Endothelial cell (in vitro differentiated cells): ENCODE measurements at places on chromosomes 11 and 22. TPM values are rescaled to one million over a fixed set of nuclear protein-coding genes. Genes with fewer than 3 reads are reported as not detected.

DNA sequence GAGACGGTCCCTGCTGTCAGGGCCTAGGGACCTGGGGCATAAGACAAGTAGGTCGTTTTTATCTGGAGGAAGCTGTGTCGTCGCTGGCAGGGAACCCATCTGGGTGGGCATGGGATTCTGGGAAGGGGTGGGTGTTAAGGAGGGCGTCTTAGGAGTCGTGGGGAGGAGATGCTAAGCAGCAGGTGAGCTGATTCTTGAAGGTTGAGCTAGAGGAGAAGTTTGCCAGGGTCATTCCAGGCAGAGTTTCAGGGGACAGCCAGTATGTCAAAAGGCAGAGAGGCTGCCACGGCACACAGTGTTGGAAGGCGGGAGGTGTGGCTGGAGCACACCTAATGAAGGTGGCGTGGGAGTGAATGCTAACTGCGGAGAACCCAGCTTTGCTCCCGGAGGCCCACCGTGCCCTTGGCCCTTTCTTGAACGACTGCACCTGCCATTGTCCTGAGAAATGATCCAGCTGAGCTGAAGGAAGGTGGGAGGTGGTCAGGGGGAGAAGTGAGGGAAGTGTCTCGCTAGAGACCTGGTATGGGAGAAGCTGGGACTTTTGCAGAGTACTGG is 1.3 kb downstream of the FAM118A start:
- H3K27me3 ChIP-seq = peaks cover 14% of the 10 kb centered on the region
- peak overlapping the region; percentile 89 for H3K4me3 ChIP-seq
- peaks cover 3% of the 10 kb centered on the region for H3K36me3 ChIP-seq
- H3K27ac ChIP-seq = peak overlapping the region; percentile 62
- DNase-seq = no peak

DNA sequence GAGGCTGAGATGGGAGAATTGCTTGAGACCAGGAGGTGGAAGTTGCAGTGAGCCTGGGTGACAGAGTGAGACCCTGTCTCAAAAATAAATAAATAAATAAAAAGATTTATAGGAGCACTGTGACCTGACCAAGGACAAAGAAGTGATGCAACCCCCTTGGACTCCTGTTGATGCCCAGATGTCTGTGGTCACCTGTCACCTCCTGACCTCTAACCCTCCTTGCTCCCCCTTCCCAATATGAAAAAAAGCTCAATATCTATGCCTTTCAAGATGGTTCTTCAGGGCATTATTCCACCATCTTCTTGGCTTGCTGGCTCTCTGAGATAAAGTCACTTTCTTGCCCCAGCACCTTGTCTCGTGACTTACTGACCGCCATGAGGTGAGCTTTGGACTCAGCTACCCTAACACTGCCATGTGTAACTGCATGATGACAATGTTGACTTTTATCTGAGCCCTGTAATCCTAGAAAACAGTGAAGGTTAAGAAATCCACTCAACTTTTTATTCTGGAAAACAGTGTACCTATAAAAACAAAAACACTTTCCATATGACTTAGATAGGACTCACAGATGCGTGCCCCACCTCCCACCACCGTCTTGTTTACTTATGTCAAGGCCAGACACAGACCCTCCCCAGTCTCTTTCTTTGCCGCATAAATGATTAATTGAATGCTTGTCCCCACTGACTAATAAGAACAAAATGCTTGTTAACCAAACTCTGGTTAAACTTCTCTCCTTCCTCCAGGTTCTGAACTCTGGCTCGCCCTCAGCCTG is 360.5 kb downstream of the BUD13 start:
- H3K4me1 ChIP-seq = peaks cover 9% of the 10 kb centered on the region
- DNase-seq = no peak
- H3K27me3 ChIP-seq = peaks cover 3% of the 10 kb centered on the region
- H3K27ac ChIP-seq = no peak overlapping the region

DNA sequence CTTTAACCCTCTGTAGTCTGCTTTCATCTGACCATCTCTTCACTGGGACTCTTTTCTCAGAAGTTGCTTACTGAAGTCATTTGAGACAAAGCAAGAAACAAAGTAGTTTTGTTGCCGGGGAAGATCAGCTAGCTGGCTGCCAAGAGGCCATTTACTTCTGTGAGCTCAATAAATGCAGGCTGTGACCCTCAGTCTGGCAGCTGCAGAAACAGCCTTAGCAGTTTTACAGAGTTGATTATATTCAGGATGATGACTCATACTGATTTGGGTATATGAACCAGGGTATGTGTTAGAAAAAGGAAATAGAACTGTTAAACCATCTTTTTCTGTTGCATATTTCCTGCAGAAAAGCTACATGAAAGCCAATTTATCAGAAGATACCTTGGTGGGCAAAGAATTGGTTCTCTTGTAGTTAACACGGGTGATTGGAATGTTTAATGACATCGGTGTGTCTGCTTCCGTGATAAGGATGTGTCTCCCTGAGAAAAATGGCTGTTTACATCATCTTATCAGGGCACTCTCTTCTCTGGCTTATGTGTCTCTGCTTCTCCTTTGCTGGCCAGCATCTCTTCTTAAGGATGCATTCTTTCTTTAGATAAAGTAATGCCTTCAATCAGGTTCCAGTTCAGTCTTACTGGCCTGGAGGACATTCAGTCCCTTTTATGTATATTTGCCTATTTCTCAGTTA is 18.5 kb downstream of the FIBIN start:
- H3K27ac ChIP-seq = no peak overlapping the region
- no peaks in the 10 kb centered on the region for H3K4me1 ChIP-seq
- no peak overlapping the region for H3K4me3 ChIP-seq
- no peaks in the 10 kb centered on the region for H3K36me3 ChIP-seq

- H3K27me3 ChIP-seq = peaks cover 11% of the 10 kb centered on the region
- no peak overlapping the region for H3K27ac ChIP-seq
- DNase-seq = no peak
- no peaks in the 10 kb centered on the region for H3K4me1 ChIP-seq
- H3K4me3 ChIP-seq = no peak overlapping the region
Measured at GRCh38 chr11:9089636-9090035, 1.8 kb downstream of the SCUBE2 start.

- DNase-seq = no peak
- peaks cover 4% of the 10 kb centered on the region for H3K36me3 ChIP-seq
- no peak overlapping the region for H3K4me3 ChIP-seq
Measured at GRCh38 chr22:20055654-20056053, 24.4 kb upstream of the DGCR8 start.

DNA sequence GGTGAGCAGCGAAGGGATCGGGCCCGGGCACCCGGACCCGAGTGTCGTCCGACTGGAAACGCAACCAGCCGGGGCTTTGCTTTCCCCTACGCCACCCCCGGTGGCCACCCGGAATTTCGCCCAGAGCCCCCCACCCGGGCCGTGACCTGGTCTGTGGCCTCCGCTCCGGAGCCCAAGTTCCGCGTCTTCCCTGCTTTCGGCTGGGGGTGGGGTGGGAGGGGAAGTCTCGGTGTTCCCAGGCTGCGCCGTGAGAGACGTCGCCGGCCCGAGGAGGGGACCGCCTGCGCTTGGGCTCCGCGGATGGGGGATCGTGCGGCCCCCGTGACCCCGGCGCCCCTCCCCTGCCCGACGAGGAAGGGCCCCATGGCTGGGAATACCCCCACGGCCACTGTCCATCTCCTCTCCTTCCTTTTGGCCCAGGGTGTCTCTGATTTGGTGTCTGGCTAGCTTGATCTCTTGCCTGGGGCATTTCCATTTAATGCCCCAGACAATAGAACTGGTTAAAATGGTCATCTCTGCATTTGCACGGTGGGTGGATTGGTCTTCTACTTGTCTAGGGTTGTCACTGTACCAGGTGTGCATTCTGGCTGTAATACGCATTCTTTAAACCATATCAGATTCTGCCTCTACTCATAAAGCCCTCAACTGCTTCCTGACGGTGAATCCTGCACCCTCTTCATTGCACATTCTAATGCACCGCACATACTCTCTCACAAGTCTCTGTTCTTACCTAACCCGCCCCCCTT is 789 bp downstream of the SIK2 start:
- peak overlapping the region; percentile 96 for H3K27ac ChIP-seq
- peaks cover 15% of the 10 kb centered on the region for H3K4me1 ChIP-seq
- H3K36me3 ChIP-seq = peaks cover 7% of the 10 kb centered on the region
- DNase-seq = no peak
- peaks cover 10% of the 10 kb centered on the region for H3K27me3 ChIP-seq

DNA sequence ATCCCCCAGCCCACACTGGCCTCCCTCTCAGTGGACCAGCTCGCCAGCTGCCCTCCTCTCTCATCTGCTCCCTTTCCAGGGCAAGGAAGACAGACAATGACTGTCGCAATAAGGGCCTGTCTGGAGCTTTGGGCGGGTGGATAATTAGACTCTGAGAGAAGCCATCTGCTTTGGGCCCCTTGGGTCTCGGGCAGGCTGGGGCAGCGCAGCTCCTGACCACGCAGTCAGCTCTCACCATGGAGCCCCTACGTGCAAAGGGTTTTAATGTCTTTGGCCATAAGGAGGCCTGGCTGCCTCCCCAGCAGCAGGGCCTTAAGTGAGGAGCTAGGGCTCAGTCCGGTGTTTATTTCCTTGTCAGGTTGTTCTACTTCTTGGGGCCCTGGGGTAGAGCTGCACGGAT is 153.9 kb downstream of the CHST1 start:
- peaks cover 4% of the 10 kb centered on the region for H3K27me3 ChIP-seq
- DNase-seq = no peak
- H3K4me1 ChIP-seq = peaks cover 12% of the 10 kb centered on the region
- H3K36me3 ChIP-seq = peaks cover 3% of the 10 kb centered on the region

- peaks cover 31% of the 10 kb centered on the region for H3K36me3 ChIP-seq
- no peak for DNase-seq
- H3K4me3 ChIP-seq = peak overlapping the region; percentile 38
- peaks cover 9% of the 10 kb centered on the region for H3K4me1 ChIP-seq
Measured at GRCh38 chr11:6599881-6600390, 3.5 kb downstream of the RRP8 start.

DNA sequence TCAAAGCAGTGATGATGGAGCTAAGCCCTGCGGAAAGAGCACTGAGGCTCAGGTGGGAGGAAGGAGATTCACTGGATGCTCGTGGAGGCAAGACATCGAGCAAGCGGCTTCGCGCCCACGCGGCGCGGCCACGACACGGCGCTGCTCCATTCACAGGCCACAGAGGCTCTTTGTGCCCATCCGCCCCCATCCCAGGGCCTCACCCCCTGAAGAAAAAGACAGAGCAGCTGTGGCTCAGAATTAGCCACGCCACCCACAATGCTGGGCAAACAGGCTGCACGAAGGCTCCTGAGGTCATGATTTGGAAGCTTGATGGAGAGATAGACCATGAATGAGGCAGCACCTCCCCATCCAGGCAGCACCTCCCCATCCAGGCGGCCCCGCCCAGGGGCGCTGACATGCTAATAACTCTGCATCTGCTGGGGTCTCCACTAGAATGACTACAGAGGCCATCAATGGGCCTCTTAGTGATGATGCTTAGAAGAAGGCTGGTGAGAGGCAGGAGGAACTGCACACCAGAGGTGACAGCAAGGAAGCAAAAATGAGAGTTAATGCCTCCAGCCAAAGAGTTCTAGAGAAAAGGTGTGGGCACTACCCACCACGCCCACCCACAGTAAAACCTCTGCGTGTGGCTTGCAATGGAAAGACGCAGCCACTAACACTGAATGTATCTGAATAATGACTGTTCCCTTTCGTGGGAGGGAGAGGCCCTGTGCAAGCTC is 43.5 kb downstream of the MYH9 start:
- H3K36me3 ChIP-seq = peaks cover 43% of the 10 kb centered on the region
- peaks cover 6% of the 10 kb centered on the region for H3K27me3 ChIP-seq

DNA sequence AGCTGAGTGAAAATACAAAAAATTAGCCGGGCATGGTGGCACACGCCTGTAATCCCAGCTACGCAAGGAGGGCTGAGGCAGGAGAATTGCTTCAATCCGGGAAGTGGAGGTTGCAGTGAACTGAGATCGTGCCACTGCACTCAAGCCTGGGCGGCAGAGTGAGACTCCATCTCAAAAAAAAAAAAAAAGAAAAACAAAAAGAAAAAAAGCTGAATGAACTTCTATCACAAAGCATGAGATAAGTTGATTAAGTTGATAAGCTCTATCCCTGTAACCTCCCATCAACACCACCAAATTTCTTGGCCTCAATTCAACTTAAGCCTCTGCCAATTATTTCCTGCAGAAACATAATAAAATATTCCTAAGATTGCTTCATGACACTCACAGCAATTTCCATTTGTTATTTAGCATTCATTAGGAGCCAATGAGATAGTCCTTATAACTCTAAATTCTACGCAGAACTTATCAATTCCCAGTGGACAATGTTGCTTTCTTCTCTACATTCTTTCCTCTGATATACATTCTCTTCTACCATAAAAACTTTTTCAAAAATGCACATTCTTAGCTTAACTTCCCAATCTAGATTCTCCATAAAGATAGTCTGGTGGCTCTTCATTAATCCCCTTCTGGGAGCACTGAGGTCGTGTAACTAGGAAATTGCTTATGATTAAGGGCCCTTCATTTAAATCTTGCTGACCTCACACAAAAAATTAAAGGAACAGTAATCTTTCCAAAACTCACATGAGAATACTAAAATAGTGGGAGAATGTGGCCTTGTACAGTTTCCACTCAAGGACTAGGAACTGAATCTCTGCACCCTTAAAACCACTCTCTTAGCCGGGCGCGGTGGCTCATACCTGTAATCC is 2.9 kb downstream of the AMBRA1 start:
- H3K4me1 ChIP-seq = peaks cover 17% of the 10 kb centered on the region
- H3K27me3 ChIP-seq = peaks cover 3% of the 10 kb centered on the region

- H3K36me3 ChIP-seq = no peaks in the 10 kb centered on the region
- H3K4me1 ChIP-seq = peaks cover 6% of the 10 kb centered on the region
- H3K27ac ChIP-seq = no peak overlapping the region
- H3K4me3 ChIP-seq = no peak overlapping the region
- DNase-seq = no peak
- no peaks in the 10 kb centered on the region for H3K27me3 ChIP-seq
Measured at GRCh38 chr11:6746086-6746618, 25.6 kb downstream of the OR2AG2 start.

Gene MS4A14
- not detected for total RNA-seq

Gene GRK3
- total RNA-seq = 7.1 TPM

Gene SLC37A2
- 0.49 TPM for total RNA-seq

Gene TSPAN32
- total RNA-seq = 0.23 TPM

Gene CARD18
- total RNA-seq = not detected

Gene PGA3
- 0.80 TPM for total RNA-seq
